HFF-Myc (cell line): ENCODE measurements at places on chromosomes 5 and 9.

- DNase-seq = no peak
These were observed 112.5 kb downstream of the PPP2R2B start for GRCh38 chr5:146766013-146766412.

- peak; percentile 85 for DNase-seq
These were observed 19.3 kb downstream of the ORM2 start for GRCh38 chr9:114348906-114349482.

GRCh38 chr9:19969721-19970120 lies 180.9 kb upstream of the SLC24A2 start:
- DNase-seq = no peak

DNA sequence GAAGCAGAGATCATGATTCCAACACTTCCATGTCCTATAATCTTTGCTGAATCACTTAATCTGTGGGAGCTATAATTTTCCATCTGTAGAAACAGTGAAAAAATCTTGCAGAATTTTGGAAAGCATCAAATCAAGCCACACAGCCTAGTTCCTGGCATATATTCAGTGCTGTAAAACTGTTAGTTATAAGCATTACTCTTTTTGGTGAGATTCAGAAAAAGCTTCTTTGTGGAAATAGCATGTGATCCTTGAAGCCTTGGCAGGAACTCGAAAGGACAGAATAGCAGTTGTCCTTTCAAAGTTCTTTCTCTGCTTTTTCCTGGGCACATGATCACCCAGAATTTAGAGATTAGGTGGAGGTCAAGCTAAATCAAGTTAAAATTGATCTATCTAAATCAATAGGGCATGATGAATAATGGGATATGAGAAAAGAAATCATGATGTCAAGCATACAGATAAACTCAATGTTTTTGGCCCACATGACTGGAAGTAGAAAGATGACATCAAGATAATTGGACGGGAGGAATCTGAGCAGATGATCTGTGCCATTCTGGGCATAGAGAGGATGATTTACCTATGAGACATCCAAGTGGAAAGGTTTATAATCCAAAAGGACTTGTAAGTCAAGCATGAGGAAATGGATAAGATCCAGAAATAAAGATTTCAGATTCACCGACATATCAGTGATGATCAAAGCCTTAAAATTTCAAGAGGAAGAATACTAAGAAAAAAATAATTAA lies 73.1 kb downstream of the TMEM232 start:
- no peak for DNase-seq

GRCh38 chr5:53069626-53070025 lies 39.9 kb downstream of the MOCS2 start:
- DNase-seq = no peak

DNA sequence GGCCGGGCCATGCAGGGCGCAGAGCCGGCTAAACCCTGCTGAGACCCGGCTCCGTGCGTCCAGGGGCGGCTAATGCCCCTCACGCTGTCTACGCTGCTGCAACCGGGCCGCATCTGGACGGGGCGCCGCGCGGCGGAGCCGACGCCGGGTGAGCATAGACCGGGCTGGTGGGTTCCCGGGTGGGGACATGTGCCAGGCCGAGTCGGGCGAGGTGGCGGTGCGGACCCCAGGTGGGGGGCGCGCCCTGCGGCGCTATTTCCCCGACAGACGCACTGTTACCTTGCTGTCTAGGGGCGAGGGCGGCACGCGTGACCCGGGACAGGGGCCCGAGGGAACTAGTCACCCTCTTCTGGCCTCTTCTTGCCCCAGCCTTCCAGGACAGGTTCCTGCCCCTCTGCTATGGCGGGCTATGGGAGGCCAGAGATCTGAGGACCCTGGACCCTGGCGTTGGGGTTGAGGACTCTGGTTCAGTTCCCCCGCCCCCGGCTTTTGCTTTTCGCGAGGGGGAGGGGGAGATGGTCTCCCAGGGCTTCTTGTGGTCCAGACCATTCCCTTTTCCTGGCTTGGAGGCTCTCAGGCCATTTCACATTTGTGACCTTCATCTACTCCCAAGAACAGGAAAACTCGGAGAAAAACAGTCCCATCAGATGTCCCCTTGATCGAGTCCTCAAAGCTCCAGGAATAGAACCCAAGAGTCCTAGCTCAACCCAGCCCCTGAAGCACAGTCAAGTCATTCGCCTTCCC lies 536 bp downstream of the SLC27A4 start:
- DNase-seq = no peak

- DNase-seq = no peak
These were observed 88.6 kb downstream of the JAK2 start for GRCh38 chr9:5073701-5074100.

- DNase-seq = no peak
These were observed 17.0 kb upstream of the NDUFS4 start for GRCh38 chr5:53543401-53543800.

GRCh38 chr5:16411741-16412455 lies 53.7 kb downstream of the ZNF622 start:
- no peak for DNase-seq

DNA sequence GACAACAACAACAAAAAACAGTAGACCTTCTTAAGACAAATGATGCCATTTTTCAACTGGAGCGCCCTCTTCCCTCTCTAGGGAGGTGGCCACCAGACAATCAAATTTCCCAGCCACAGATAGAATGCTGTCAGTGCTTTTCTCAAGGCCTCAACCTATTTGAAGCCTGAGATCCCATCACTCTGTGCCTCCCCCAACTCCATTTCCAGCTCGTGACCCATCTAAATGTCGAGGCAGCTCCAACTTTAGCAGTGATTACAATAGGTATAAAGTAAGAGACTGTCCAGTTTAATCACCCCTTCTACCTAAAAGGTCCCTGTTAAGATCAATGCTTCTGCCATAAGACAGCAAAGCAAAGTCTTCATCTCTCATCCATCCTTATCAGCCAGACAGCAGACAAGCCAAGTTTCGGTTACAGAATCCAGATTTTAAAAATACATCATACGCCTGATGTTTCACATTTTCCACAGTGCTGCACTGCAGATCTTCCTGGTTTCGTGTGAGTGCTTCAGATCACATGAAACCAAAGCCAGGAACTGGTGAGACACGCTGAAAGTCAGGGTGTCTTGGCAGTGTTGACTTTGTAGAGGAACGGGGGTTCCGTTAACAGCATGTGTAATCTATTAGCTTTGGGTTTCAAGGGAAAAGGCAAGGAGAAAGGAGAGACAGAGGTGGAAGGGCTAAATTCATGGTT lies 447.8 kb downstream of the ENC1 start:
- DNase-seq = no peak

DNA sequence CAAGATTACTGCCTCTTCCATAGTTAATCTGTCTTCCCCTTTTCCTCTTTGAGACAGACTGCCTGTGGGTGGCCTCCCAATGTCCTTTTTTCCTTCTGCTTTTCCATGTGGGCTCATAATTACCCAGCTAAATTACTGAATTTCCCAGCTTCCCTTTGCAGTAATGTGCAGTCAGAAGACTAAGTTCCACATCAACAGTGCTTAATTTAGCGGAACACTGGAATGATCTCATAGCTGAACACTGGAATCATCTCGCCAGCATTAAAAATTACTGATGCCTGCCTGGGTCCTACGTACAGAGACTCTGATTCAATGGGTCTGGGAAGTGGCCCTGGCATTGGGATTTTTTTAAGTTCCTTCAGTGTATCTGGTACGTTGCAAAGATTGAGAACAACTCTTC lies 84.3 kb downstream of the DNAH5 start:
- DNase-seq = no peak

DNA sequence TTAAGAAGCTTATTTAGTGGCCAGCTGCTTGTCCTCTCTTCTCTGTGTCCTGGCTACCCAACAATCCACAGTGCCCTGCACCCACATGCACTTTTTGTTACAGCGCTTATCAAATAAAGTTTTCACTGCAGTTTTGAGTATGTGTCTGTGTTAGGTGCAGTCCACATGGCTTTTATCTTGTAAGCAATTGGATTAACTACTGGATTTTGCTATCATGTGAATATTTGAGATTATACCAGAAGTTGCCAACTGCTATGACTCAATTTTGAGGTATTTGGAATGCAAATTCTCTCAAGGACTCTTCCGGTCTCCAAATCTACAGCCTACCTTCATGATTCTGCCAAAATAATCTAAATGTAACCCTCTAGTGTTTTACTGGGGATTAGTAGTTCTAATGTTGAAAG lies 690.2 kb downstream of the NR2F1-AS1 start:
- no peak for DNase-seq

DNA sequence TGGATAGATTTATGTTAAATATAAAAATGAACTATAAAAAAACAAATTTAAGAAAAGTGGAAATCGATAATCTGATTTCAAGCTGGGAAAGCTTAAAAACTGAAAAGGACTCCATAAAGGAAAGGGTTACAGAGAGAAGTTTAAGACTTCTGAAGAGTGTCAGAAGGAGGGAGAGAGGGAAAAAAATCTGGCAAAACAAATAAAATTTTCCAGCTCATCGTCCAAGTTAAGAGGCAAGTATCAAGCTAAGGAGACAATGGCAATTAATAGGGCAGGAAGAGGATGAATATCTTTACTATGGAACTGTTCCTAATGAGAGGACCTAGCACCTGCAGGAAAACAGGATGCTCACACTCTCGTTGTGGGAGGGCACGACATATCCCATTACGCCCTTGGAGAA lies 20.5 kb upstream of the HEXB start:
- no peak for DNase-seq

- no peak for DNase-seq
These were observed 68.0 kb upstream of the PIP5K1B start for GRCh38 chr9:68637020-68637419.

GRCh38 chr5:139459451-139459934 lies 3.0 kb downstream of the ECSCR start:
- DNase-seq = no peak

DNA sequence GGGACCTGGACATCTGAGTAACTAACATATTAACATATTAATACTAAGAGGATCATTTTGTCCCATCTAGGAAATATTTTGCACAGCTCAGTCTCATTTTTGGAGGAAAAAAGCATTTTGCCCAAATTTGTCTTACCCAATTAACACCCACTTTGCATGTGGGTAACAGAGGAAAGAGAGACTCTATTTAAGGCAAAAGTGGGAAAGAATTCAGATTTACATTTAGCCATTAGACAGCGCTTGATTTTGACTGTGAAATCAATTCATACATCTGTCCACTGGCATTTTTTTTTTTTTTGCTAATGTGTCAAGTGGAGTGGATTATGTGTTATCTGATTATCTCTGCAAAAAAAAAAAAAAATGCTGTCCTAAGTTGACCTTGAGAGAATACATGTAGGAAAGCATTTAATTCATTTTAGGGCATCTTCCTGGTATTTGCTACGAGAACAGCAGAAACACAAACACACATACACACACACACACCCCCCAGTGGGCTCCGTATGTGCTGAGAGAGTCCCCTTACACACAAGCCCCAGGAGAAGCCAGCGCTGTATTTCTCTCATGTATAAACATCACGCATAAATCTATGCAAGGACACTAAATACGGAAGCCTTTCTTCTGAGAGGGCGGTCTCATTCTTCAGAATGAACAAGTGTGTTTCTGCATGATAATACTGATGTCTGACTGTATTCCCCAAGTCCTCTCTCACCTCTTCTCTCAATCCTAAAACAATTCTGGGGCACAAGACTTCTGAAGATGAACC lies 202.0 kb upstream of the KLF9 start:
- no peak for DNase-seq

DNA sequence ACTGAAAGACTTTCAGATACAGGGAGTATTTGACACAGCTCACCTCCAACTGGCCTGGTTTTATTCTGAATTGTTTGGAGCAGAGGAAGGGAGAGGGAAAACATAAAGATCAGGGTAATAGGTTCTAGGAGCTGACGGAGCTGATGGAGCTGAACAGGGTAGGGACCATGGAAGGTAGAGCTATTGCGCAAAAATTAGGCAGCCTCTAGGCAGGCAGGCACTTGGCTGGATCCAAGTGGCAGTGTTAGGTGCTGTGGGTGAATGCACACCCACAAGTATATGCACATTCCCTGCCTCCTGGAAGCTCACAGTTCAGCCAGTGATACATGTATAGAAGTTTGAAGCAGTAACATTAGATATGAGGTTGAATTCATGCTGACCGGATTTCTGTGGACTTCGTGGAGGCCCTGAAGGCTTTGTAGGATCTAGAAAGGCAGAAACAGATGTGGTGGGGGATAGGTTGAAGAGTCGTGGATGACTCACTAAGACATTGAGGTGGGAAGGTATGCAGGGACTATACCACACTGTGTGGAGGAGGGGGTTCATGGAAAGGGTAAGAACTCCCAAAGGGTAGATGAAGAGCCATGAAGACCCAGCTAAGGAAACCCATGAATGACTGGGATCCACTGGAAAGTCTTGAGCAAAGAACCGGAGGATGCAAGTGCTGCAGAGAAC lies 50.8 kb downstream of the WWC1 start:
- no peak for DNase-seq

DNA sequence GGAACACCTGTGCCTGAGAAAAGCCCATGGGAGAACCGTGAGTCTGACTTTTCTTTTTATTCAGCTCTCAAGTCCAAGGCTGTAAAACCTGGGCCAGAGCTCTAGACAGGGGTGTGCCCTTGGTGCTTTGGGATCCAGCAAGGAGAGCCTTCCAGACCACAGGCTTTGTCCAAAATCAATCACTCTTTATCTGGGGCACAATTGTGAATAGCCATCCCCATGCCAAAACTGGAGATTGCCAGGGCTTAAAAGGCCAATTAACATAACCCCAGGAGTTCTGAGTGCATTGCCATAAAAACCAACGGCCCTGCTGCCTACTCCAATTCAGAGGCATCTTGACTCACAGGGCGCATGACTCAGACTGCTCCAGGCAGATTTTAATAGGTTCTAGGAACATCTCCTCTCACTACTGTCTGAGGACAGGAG lies 391.8 kb downstream of the ARHGEF28 start:
- no peak for DNase-seq

- DNase-seq = no peak
These were observed 38.7 kb downstream of the ASS1 start for GRCh38 chr9:130483371-130483971.

DNA sequence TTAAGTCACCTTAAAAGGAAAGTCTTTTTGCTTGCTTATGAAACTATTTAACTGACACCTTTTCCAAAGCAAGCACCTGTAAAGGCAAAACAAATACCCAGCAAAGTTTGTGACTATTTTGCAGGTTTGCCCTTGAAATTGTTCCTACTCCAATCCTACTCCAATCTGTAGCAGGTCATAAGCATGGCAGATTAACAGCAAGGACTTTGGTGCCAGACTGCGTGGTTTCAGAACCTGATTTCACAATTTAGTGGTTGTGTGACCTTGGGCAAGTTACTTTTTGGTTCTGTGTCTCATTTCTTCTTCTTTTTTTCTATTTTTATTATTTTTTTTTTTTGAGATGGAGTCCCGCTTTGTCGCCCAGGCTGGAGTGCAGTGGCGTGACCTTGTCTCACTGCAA lies 282.1 kb downstream of the RFX3 start:
- no peak for DNase-seq

DNA sequence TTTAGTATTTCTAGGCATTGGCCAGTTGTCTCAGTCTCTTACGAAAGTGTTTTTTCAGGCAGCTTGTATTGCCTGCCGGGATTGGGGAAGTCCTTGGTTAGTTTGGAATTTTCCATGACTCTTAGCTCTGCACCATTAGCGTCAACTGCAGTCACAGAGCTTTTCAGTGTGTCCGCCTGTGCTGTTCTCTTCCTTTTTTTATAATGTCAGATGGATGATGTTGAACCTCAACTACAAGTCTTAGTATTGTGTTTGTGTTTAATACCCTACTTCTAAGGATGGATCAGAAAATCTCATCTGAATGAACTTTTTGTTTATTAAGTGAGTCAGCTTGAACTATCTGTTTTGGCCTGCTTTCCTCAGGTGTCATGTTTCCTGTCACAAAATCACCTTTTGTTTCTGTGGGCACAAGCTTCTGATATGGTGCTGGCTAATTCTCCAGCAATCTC lies 33.1 kb downstream of the ATP6V0E1 start:
- DNase-seq = no peak
